ENCODE measurements at places on chromosomes 1 and 21.

DNA sequence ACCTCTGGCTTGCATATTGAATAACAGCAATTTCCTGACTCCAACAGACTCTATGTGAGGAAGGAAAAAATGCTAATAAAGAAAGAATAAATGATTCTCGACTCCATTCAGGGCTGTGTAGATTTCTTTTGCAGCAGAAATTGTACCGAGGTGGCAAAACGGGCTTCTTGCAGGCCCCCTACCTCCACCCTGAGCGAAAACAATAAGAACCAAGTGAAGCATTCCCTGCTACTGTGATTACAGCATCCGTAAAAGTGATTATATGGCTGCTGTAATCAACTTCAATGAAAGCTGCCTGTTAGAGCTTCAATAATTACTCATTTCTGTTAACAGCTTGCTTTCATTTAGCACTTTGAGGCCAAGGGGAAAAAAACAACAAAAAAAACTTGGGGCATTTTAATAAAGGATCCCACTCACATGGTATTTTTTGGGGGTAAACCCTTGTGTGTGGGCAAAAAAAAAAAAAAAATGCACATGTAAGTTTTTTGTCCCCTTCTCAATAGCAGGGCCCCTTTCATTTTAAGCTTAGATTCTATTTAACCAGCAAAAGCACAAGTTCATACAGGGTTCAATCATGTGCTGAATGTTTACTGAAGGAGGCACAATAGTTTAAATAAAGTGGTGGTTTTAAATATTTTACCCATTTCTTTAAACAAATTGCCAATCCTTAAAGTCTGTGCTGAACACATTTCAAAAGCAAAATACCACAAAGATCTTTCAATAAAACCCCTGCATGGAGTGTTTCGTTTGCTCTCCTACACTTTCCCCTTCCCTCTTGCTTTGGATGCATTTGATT is 271.6 kb downstream of the LMO4 start:
- DNase-seq: no peak

DNA sequence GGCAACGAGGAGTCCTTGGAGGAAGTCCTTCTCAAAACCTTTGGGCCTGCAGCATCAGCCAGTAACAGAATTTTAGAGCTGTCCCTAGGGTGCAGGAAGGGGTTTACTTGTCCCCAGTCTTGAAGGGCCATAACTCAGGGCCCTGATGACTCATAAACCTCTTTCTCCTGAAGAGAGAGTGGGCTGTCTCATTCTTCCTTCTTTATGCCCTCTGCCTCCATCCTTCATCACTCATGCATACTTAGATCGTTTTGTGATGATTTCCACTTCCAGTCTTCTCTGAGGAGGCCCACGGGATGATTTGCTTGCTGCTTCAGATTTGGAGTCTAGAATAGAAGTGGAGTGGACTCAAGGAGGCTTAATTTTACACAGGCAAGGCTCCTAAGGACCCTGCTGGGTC is 60.2 kb downstream of the NDUFS5 start:
- no peak for DNase-seq

DNA sequence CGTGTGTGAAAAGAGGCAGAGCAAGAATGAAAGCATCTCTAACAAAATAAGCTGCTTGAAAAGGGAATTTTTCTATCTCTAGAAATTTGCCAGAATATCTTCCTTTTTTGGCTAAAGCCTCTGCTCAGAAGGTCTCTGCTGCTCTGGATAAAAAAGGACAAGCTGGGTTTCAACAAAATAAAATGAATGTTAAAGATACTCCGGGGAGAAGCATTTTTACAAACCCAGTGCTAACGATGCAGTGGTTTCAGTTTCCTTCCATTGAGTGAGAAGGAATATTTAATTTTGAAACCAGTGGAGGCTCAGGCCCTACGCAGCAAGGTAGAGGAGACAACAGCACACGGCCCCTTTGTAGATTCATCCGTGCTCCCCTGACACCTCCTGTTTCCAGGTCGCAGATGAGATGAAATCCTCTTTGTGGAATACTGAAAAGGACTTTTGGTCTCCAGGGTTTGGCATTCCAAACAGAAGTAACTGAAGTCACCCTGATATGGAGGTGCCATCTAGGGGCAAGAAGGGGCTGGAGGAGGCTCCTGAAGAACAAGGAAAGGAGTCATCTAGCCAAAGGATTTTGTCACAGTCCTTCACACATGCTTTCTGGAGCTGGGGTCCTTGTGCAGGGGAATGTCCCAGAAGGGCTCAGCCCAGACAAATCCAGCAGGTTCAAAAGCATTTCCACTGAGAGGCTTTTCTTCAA is 65.7 kb upstream of the SYT6 start:
- DNase-seq: no peak

GRCh38 chr1:100794748-100795645 is 75.5 kb downstream of the VCAM1 start:
- DNase-seq: no peak

GRCh38 chr1:157069601-157070000 is 24.1 kb upstream of the ARHGEF11 start:
- no peak for DNase-seq

- no peak for DNase-seq
Observed at GRCh38 chr1:82946096-82946605, 1052.8 kb downstream of the TTLL7 start.

DNA sequence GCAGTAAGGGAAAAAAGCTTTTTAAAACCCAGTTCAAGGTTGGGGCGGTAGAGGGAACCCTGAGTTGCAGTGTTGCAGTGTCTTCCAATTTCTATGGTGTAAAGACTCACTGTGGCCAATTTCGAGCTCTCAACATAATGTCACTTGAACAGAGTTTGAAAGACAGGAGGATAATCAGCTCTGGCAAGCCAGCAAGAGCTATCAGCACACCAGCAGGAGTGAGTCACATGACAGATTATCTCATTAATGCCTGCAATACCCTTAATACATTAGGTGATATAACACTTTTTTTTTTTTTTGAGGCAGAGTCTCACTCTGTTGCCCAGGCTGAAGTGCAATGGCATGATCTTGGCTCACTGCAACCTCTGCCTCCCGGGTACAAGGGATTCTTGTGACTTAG is 22.8 kb downstream of the SLC9C2 start:
- DNase-seq: no peak

DNA sequence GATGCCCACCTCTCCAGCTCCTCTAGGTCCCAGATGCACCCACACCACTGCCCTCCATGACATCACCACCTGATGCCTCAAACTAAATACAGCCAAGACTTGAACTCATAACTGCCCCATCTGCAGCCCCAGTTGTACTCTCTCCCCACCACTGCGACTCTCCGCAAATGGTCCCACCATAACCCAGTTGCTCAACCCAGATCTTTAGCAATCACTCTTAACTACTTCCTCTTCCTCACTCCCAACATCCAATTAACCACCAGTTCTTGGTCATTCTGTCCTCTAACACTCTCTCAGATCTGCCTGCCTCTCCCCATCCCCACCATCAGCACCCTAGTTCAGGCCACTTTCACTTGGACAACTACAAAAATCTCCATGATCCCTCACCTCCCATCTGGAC is 36.8 kb upstream of the PLA2G2C start:
- DNase-seq: no peak
